ENCODE measurements at places on chromosomes 11 and 22. TPM values are rescaled to one million over a fixed set of nuclear protein-coding genes. Genes with fewer than 3 reads are reported as not detected.

DNA sequence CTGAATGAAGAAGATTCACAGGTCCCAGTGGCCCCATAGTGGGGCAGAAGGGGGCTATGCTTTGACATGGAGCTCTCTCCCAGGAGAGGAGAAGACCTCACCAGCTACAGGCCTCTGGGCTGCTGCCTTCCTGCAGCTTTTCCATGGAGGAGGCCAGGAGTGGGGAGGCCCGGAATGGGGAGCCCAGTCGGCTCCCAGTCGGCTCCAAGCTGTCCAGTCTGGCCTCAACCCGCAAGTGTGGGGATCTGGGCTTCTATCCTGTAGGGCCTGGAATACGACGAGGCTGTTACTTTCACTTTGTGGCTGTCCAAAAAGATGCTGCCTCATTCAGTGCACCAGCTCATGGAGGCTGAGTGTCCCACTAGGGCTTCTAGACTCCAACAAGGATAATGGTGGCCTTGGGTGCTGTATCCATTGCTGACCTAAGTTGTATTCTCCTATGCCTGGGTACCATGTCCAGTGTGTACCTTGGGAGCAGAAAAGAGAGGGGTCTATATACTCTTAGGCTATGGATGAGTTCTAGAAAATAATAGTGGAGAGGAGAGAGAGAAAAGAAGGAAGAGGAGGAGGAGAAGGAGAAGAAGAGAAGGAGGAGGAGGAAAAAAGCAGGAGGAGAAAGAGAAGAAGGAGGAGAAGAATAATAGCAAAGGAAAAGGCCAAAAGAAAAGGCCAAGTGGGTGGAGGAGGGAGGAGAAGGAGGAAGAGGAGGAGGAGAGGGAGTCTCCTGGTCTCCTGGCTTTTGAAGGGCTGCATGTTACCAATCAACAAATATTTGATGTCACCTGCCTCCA, 1.1 kb downstream of the MYO18B start:
- H3K4me1 ChIP-seq = peaks cover 8% of the 10 kb centered on the region
- no peak overlapping the region for H3K27ac ChIP-seq

- peaks cover 40% of the 10 kb centered on the region for H3K36me3 ChIP-seq
- no peak for DNase-seq
- no peaks in the 10 kb centered on the region for H3K27me3 ChIP-seq
- no peak overlapping the region for H3K4me3 ChIP-seq
Observed at GRCh38 chr22:18079706-18080233, 2.0 kb downstream of the PEX26 start.

- H3K4me1 ChIP-seq = peaks cover 37% of the 10 kb centered on the region
- DNase-seq = no peak
- peaks cover 62% of the 10 kb centered on the region for H3K27me3 ChIP-seq
- H3K27ac ChIP-seq = no peak overlapping the region
Observed at GRCh38 chr22:27799827-27800249, 1.7 kb downstream of the MN1 start.

Gene FCHSD2
- 23.4 TPM for polyA plus RNA-seq

DNA sequence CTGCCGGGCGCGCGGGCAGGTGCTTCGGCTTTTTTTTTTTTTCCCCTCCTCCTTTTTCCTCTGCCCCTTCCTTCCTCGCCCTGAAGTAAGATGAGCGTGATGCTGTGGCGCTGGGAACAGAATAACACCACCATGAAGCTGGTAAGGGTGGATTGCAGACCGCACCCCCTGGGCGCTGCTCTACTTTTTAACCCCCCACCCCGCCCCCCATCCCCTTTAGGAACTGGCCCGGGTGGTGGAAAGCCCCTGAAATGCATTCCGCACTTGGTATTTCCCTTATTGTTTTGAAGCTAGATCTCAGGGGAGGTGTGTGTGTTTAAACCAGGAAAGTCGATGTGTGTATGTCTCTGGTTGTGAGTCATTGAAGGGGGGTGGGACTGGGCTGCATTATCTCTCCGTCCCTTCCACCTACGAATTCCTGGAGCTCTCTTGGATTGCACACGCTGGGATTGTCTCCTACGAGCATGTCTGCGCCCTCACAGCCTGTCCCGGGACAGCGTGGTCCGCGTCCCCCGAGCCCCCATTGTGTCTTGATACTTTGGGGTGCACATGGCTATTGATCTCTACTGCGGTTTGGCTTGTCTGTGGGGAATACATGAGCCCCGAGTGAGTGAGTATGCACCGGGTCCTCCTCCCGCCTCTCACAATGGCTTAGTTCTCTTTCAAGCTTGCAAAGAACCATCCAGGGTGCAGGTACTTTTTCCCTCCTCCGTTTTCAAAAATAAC, 64.9 kb downstream of the NAV2 start:
- peaks cover 2% of the 10 kb centered on the region for H3K27me3 ChIP-seq
- H3K4me1 ChIP-seq = no peaks in the 10 kb centered on the region

DNA sequence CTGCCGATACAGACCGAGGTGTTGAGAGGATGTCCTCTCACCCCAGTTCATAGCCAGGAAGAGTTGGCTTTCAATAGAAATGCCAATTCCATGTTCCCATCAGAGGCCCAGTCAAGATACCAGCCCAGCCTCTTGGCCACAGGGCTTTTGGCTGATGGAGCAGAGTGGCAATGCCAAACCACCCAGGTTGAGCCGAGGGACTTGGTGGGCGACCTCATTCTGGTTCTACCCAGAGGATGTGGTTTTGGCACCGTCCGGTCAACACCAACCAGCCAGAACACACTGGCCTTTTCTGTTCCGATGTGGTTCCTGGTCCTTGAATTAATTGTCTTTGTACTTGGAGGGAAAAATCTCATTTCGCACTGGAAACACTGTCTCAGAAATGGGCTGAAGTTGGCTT, 60.5 kb downstream of the COMMD9 start:
- peaks cover 9% of the 10 kb centered on the region for H3K36me3 ChIP-seq
- H3K27ac ChIP-seq = no peak overlapping the region
- H3K4me3 ChIP-seq = no peak overlapping the region
- H3K27me3 ChIP-seq = no peaks in the 10 kb centered on the region
